NCI-H774 (cell line): ENCODE measurements at places on chromosomes 7 and 10.

GRCh38 chr7:15755061-15755460, 68.6 kb upstream of the MEOX2 start:
- DNase-seq = no peak

DNA sequence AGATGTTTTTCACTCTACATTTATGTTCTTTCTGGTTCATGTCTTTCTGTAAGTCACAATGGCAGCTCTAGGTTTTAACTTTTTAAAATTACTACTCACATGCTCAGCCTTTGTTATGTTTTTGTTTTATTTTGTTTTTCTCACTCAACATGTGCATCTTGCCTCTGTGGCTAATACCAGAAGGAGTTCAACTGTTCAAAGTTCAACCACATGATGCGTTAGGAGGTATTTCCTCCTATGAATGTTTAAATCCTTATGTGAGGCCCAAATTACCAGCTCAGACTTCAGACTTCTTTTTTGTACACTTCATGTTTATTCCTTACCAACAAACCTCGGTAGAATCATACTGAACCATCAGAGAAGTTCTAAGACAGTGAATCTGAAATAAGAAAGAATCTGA, 151.6 kb downstream of the MALRD1 start:
- DNase-seq = no peak

- DNase-seq = no peak
These were observed 215.6 kb downstream of the ELFN1 start for GRCh38 chr7:1885465-1886226.

DNA sequence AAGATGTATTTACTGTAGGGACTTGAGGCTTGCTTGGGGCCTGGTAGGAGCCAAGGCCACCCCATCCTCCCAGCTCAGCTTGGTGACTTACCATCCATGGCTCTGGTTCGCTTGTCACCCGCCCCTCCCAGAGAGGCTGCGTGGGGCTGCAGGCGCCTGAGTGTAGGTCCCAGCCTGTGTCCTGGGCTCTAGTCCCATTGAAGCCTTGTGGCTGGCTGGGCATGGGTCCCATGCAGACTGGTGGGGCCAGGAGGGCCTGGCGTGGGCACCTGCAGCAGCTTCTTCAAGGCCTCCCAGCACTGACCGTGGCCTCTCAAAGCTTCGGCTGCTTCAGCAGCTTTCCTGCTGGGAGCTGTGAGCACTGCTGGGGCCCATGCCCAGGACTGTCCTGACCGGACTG, 118.1 kb downstream of the INPP5A start:
- no peak for DNase-seq

GRCh38 chr10:45423976-45424499, 50.0 kb downstream of the ALOX5 start:
- no peak for DNase-seq
